GM19239 (cell line): ENCODE measurements at places on chromosomes 11 and 22.

DNA sequence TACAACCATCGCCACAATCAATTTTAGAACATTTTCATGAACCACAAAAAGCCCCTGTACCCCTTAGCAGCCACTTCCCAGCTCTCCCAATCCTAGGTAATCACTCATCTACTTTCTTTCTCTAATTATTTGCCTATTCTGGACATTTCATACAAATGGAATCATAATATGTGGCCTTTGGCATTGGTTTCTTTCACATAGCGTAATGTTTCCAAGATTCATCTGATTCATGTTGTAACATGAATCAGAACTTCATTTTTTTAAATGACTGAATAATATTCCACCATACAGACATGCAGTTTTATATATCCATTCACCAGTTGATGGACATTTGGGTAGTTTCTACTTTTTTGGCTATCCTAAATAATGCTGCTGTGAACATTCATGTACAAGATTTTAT lies 56.2 kb upstream of the RCN1 start:
- DNase-seq: no peak

DNA sequence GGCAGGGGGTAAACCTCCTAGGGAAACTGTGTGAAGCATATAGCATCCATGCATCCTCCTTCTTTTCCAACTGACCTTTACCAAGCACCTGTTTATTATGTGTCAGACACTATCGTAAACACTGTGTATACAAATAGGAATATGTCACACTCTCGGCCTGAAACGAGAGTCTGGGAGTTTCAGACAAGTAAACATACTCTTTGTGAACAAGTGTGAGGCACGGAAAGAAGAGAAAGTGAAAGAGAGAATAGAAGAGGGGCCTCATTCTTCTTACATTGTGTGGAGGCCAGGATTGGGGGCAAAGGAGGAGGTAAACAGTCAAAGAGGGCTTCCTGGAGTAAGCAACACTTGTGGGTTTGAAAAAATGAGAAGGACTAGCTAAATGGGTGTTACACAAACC lies 16.4 kb downstream of the CSNK2A3 start:
- no peak for DNase-seq

DNA sequence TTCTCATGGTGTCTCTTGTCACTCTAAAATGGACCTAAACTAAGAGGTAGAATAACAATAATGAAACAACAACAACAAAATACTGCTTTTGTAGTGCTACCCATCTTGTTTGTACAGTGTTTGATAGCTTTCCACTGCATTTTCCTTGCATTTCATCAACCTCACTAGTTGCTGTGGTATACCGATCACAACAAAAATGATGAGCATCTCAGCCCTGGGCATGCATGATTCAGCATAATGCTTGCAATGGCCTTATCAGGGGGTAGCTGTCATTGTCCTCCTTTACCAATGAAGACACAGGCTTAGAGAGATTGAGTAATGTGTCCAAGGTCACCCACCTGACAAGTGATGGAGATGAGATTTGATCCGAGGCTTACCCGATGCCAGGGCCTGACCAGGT lies 682.5 kb downstream of the NTM start:
- DNase-seq: no peak

DNA sequence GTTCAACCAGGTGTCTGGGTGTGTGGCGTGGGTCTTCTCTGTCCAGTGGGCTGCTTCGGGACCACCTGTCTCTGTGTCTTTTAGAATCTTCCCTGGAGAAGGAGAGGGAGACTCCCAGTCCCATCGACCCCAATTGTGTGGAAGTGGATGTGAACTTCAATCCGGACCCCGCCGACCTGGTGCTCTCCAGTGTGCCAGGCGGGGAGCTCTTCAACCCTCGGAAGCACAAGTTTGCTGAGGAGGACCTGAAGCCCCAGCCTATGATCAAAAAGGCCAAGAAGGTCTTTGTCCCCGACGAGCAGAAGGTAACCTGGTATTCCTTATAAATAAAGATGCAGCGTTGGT lies 12.2 kb downstream of the TEF start:
- no peak for DNase-seq

DNA sequence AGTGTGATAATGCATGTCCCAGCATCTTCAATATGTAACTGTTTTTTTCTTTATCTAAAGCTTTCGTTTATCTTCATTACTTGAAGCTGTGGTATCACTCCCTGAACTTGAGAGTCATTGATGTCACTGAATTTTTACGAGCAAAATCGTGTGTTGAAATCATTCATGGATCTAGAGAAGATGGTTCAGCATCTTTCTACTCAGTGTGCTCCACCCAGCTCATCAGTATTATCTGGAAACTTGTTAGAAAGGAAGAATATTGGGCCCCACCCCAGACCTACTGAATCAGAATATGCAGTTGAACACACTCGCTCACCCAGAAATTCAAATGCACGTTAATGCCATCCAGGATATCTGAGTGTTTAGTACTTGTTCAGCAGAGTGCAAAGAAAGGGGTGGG lies 8.3 kb downstream of the CDON start:
- no peak for DNase-seq

GRCh38 chr11:24496736-24497725 lies at the start of gene LUZP2:
Gene LUZP2, plus strand, starts transcription at chr11:24497053.
- DNase-seq: no peak

DNA sequence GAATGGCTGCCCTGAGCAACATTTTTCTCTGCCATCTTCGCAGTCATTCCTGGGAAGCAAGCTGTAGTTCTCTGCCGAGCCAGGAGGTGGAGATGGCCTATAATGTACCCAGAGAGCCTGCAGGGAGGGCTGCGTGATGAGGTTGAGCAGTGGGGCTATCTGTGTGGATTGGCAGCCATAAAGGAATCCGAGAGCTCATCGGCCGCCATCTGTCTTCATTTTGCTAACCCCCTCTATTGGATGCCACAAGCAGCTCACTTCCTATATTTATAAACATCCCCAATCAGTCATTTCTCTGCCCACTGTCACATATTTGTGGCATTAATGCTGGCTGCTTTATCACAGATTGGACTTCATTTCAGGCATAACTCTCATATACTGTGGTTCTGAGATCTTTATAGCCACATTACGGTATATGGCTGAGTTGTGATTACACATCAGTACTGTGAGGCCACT lies 209.5 kb downstream of the NTM start:
- peak; percentile 10 for DNase-seq

DNA sequence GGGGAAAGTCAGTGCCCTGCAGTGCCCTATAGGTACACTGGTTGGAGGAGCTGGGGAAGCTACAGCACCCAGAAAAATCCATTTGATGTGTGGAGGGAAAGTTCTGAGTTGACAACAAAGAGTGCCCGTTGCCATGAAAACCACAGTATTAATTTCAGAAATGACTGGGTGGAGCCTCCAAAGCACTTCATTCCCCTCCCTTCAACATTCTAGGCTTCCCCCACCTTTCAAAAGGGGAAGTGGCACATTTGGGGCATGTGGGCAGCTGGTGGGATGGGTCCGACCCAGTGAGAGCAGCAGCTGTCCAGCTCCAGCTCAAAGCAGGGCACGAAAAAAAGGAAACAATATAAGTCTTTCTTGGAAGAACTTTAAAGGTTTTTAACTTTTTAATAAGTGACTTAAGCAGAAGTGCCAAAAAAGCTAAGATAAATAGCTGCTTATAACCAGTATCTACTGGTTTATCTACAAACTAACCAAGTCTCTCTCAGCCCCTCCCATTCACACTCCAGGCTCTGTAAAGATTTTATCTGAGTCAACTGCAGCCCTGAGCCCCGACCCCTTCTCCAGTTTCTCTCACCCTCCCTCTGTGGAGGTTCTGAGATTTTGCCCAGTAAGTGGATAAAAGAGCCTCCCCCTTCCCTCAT lies 9.0 kb upstream of the AHNAK start:
- DNase-seq: no peak

DNA sequence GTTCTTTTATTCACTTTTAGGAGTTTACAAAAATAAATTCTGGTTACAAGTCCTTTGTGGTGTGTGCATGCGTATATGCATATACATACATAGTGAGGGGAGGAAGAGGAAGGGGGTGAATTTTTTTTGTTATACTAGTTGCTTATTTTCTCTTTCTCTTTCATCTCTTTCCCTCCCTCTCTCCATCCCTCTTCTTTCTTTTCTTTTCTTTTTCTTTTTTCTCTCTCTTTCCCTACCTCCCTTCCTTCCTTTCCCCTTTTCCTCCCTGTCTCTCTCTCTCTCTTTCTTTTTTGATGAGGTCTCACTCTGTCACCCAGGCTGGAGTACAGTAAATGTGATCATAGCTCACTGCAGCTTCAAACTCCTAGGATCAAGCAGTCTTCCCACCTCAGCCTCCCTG lies 14.1 kb downstream of the PPP6R2 start:
- no peak for DNase-seq
